ENCODE measurements at places on chromosomes 4 and X.

GRCh38 chr4:66602622-66603021 is 932.3 kb upstream of the EPHA5 start:
- no peak for DNase-seq

DNA sequence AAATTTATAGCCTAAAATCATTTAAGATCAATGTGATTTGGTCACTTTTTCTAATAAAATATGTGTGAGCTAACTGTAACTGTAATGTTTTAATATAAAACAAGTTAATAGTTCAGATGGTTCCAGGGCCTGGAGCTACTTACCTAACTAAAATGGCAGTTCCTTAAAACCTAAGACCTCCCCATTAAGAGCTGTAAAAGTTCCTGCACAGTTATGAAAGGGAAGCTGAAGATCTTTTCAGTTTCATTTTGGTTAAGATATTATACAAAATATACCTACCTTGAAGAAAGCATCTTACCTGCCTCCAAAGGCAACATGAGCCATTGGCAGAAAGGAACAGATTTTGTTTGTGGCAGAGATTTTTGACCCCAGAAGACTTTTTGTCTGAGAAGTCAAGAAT is 30.1 kb downstream of the HPF1 start:
- DNase-seq = no peak

GRCh38 chr4:141215030-141215429 is 5.7 kb upstream of the ZNF330 start:
- DNase-seq = no peak

GRCh38 chr4:109649872-109650271 is 53.4 kb downstream of the CASP6 start:
- DNase-seq = no peak

GRCh38 chrX:8043546-8043945 is 116.3 kb upstream of the PNPLA4 start:
- DNase-seq = no peak

GRCh38 chr4:82521283-82521682 is 40.5 kb downstream of the TMEM150C start:
- DNase-seq = no peak

GRCh38 chr4:165779950-165780670 is 92.9 kb upstream of the TLL1 start:
- no peak for DNase-seq

DNA sequence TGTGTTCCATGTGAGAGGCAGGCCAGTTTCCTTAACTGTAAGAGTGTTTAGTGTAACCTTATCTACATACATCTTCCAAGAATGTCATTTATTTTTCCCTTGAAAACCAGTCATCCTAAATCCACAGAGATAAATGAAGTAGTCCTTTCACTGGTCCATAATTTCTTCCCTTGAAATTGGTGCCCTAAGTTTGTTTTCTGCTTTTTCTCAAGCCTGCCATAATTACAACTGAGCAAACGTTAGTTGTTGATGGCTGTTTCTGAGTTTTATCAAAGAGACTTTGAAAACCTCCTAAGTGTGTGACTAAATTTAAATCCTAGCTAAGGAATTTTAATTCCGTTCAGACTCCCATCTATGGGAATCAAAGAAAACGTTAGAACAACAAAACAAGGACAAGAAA is 3.6 kb upstream of the TDO2 start:
- DNase-seq = no peak

GRCh38 chrX:22237479-22237878 is 35.2 kb upstream of the CBLL2 start:
- no peak for DNase-seq

GRCh38 chr4:81120055-81120454 is 89.5 kb downstream of the BMP3 start:
- DNase-seq = no peak

GRCh38 chr4:176193126-176193525 is 2.3 kb downstream of the SPATA4 start:
- no peak for DNase-seq

DNA sequence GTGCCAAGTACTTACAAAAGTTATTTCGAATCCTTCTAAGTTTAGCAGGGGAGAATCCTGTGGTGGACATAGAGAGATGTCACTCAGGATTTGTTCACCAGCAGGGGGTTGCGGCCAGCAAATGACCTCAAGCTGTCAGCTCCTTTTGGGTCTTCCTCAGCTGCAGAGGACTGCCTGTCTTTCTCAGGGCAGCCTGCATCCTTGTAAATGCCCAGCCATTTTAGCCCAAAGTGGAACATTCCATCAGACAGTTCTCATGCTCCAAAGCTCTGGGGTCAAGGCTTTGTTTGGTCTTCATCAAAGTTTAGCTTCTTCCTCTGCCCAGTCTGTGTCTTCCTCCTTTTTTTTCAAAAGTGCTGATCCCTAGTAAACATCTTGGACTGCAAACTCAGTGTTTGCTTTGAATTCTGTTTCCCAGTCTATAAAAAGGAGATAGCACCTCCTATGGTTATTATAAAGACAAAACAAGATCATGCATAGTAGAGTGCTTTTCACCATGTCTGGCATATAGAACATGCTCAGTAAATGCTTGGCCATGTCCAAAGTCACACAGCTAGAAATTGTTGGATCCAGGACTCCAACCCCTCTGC is 156.4 kb upstream of the GATB start:
- no peak for DNase-seq

GRCh38 chr4:181143250-181143854 is 1099.8 kb upstream of the TENM3 start:
- DNase-seq = no peak

Measured in cortex of kidney (tissue), 1 donor.